Activated T-helper 1 cell treated with anti-CD3 and anti-CD28 coated beads, Interleukin-2, amount 50 U/mL, for 16 hours (primary cell): ENCODE measurements at places on chromosomes 16 and 17.

GRCh38 chr16:89525146-89525913 is 17.1 kb downstream of the SPG7 start:
- DNase-seq: no peak

- no peak for DNase-seq
Observed at GRCh38 chr16:13207151-13207550, 305.8 kb downstream of the SHISA9 start.

DNA sequence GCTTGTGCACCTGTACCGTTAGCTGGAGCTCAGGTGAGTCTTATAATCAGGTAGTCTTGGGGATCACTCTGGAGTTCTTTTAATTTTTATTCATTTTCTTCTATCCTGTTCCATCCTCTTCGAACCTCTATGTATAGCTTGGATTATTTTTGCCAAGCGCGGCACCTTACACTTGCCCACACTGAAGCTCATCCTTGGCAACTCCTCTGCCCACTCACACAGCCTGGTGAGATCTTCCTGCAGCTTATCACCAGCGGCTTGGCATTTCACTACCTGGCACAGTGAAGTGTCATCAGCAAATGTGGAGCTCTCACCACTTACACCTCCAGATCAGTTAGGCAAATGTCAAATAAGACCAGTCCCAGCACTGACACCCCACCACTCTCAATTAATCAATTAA is 116.7 kb downstream of the CACNG3 start:
- DNase-seq: no peak

DNA sequence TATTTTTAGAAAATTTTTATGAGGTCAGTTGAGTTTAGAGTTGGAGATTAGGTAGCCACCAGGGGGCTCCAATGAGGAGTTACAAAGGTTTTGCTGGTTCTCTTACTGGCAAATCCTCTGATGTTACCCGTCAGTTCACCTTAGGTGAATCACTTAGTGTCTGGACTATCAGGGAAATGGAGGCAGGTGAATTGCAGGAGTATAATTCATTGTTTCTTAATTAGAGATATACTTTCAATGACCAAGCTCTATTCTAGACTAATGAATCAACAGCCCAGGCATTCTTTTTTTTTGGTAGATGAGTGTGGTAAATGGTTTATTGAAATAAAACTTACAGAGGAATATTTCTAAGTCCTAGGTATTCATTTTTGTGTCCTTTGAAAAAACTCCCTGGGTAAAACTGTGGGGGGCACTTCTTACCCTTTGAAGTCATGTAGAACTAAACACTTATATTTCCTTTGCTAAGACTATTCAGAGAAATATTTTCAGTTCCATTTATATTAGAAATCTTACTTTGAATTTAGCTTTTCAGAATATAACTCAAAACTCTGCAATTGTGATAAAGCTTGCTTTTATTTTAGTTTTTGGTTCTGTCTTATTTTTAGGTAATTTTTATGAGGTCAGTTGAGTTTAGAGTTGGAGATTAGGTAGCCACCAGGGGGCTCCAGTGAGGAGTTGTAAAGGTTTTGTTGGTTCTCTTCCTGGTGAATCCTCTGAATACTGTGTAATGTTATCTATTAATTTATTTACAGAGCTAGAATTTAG is 17.7 kb downstream of the PSMD11 start:
- peak; percentile 32 for DNase-seq

DNA sequence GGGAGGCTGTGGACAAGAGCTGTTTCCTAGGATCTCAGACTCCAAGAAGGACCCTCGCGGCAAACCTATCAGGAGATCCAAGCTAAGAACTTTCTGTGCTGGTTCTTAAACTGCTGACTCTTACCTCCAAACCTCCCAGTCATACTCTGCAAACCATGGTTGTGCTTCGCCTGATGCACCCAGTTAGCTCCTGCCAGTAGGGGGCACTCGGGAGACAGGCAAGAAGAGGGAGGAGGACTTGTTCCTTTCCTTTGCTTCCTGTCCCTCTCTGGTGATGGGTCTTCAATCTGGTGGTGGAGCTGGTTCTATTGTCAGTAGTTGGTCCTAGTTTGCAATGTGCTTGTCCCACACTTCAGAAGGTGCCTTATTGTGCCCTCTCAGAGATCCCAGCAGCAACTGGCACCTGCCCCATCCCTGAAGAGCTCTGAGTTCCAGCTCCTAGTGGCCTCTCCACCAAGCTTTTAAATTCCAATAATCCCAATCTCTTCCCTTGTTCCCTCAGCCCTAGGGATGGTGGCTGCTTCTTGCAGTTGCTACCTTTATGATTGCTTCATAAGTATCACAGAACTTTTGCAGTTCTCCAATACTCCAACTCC is 113.5 kb upstream of the RPL38 start:
- no peak for DNase-seq

GRCh38 chr17:7650509-7651096 is at the start of gene ATP1B2:
ATP1B2 (plus strand) TSS chr17:7650926; CDS start chr17:7651519, 593 bp downstream.
- DNase-seq: peak; percentile 56

DNA sequence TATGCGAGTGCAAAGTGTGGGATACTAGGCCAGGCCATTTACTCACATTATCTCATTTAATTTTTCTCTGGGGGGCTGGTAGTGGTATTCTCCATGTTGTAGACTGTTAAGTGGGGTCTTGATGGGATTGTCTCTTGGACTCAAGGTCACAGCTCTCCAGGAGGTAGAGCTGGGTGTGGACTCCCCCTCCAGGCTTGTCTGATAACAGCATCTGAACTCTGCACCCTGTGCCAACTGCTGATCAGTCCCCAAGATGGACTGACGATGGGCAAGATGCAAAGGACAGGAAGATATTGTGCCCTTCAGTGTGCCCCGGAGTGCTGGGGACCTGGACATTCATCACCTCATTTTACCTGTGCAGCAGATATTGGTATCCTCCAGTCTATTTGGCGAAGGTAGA is 147.8 kb downstream of the MSI2 start:
- DNase-seq: no peak

GRCh38 chr17:58503866-58504265 is 10.6 kb downstream of the MTMR4 start:
- DNase-seq: no peak

DNA sequence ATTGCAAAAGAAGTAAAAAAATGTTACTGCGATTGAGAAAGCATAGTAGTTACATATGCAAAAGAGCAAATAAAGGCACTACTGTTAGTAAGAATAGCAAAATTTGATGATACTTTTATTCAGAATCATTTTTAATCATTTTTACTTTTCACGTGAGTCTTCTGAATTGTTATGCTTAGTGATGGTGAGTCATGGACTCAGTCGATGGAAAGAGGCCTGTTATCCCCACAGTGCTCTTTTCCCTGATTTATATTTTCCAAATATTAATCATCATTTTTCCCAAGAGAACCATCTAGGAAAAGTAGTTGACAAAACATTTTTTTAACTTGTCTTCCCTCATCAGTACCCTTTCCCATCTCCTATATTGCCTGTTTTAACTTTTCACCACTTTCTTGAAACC is 181.1 kb downstream of the CHD9 start:
- DNase-seq: no peak

- no peak for DNase-seq
Observed at GRCh38 chr17:27541301-27542023, 85.2 kb downstream of the KSR1 start.

DNA sequence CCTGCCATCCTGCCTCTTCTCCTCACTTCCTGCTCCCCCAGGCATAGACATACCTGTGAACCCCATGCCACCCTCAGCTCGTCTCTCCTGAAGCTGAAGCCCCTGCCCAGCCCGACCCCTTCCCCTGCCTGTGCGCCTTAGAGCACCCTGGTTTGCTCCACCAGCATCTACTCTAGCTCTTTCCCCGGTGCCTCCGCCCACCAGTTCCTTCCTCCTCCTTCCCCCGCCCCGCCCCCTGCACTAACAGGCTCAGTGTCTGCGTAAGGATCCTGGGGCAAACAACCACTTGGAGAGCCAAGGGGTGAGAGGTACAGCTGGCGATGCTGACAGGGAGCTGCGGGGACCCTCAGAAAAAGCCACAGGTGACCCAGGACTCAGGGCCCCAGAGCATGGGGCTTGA is 1.9 kb downstream of the GPR142 start:
- peak; percentile 35 for DNase-seq

- no peak for DNase-seq
Observed at GRCh38 chr17:80091376-80091775, 10.0 kb upstream of the GAA start.

DNA sequence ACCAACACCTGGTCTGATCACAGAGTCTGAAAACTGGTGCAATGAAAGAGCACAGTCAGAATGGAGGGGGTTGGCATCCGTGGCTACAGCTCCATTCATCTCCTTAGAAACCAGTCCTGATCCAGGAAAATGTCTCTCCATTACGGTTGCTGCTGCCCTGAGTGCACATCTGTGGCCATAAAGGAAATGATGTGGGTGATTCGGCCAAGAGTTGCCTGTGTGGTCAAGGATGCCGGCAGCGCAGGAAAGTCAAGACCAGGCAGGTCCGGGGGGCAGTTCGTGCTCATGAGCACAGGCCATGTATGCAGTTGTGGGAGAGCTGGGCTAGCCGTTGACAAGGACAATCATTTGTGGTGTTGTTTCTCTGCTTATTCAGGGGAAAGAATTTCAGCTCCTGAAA is 5.9 kb downstream of the XAF1 start:
- no peak for DNase-seq

GRCh38 chr16:71358464-71358998 is at the start of gene CALB2:
CALB2 (plus strand) TSS chr16:71358723; CDS start chr16:71358793, 70 bp downstream.
- DNase-seq: peak; percentile 43

GRCh38 chr16:5042574-5043171 is 8.9 kb upstream of the NAGPA start:
- DNase-seq: no peak

DNA sequence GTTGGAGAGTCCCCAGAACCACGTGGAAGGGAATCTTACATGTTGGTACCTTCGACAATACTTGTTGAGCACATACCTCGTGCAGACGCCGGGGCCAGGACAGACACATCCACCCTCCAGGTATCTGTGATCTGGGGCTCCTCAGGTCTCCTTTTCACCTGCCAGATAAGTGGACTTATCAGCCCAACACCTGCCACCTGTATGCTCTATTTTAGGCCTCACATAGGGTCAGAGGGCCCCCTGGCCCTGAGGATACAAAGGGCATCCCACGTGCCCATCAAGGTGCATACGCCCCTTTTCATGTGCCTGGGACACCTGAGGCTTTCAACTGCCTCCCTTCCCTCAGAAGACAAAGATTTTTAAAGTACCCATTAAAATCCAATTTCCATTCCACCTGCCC is 212.7 kb downstream of the MRTFB start:
- no peak for DNase-seq

GRCh38 chr17:47774331-47774730 is 41.3 kb downstream of the TBX21 start:
- no peak for DNase-seq
